Lung (tissue), 17 donors: ENCODE measurements at places on chromosomes 5 and 9. TPM values are rescaled to one million over a fixed set of nuclear protein-coding genes. Genes with fewer than 3 reads are reported as not detected.

The UNC13B gene
- polyA plus RNA-seq: 34.0 TPM

The NRG2 gene
- 0.41 TPM for polyA plus RNA-seq

The TAF11L4 gene
- not detected for polyA plus RNA-seq

The DMGDH gene
- 0.55 TPM for polyA plus RNA-seq

The CTNND2 gene
- 0.32 TPM for polyA plus RNA-seq

The TAS2R1 gene
- not detected for polyA plus RNA-seq

The SAXO1 gene
- 0.02 TPM for polyA plus RNA-seq

The KCNV2 gene
- polyA plus RNA-seq: not detected

The SLC6A7 gene
- polyA plus RNA-seq: 0.02 TPM

The FRRS1L gene
- under 0.01 TPM for polyA plus RNA-seq

The CBY3 gene
- polyA plus RNA-seq: 0.10 TPM

DNA sequence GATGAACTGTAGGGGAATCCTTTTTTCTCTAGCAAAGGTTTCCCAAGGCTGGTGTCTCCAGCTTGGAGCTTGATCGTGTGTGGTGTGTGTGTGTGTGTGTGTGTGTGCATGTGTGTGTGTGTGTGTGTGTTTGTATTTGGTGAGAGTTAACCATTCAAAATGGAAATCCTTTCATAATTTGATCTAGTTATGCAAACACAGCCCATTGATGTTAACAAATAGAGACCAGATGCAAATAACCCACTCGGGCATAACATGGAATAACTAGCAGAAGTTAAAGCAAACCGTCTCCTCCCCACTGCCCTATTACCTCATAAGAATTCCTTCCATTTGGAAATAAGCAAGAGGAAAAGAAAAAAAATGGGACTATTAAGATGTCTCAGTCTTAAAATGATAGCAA lies 24.9 kb upstream of the ZSWIM6 start:
- no peak for DNase-seq
- no peaks in the 10 kb centered on the region for H3K36me3 ChIP-seq
- H3K27me3 ChIP-seq: no peaks in the 10 kb centered on the region
- no peak overlapping the region for H3K4me3 ChIP-seq
- H3K27ac ChIP-seq: no peak overlapping the region
- no peaks in the 10 kb centered on the region for H3K4me1 ChIP-seq

DNA sequence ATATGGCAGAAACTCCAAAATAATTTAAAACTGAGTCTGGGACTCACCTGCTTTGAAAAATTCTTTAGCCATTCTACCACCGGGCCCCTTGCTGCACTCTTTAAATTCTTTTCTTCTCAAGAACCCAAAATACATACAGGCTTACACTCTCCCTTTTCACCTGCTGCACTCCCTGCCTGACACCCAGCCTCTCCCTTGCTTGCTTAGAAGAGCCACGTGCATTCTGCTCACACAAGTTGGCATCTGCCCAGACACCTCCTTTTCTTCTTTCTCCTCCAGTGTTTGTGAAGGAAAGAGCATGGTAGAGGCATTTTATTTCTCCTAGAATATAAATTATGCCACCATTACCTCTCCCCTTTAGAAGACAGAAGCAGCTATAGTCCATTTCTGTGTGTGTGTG lies 39.0 kb upstream of the AOPEP start:
- H3K36me3 ChIP-seq: no peaks in the 10 kb centered on the region
- H3K27ac ChIP-seq: no peak overlapping the region
- no peaks in the 10 kb centered on the region for H3K27me3 ChIP-seq
- no peak overlapping the region for H3K4me3 ChIP-seq
- H3K4me1 ChIP-seq: no peaks in the 10 kb centered on the region

DNA sequence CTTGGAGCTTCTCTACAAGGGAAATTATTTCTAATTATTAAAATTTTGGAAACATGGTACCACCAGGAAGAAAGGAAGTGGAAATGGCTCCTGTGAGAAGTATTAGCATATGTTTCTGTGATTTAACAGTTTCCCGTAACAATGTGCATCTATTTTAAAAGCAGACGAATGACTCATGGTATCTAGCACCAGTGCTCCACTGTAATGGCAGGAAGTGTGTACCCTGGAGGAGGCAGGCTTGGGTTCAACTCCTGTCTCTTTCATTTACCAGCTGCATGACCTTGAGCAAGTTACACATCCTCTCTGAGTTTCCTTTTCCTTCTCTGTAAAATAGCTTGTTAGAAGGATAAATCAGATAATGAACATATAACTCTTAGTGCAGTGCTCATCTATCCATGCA lies 41.0 kb upstream of the ANGPTL2 start:
- no peaks in the 10 kb centered on the region for H3K27me3 ChIP-seq
- no peak overlapping the region for H3K27ac ChIP-seq
- no peaks in the 10 kb centered on the region for H3K4me1 ChIP-seq
- H3K4me3 ChIP-seq: no peak overlapping the region

DNA sequence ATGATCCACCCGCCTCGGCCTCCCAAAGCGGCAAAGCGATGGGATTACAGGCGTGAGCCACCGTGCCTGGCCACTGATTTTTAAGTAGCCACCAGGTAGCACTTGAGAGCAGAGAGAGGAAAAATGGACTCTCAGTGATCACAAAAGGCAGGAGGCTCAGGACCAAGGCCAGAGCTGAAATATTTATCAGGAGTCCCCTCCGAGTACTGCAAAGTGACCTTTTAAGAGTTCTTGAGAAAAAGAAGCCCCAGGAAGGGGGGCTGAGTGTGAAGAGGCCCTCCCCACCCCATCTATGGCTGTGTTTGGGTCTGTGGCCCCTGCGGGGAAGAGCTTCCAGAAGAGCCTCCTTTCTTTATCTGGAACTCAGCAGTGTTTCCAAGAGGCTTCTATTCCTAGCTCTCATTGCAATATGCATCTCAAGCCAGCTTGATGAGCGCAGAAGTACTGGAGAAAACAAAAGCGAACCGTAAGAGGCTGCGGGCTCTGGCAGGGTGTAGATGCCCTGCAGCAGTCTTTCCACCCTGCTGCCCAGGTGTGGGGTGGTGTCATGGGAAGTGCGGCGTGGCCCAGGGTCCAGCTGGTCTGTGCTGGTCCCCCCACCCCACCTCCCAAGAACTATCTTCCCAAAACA lies 75.5 kb upstream of the CDK20 start:
- no peaks in the 10 kb centered on the region for H3K4me1 ChIP-seq
- H3K27ac ChIP-seq: no peak overlapping the region
- no peak overlapping the region for H3K4me3 ChIP-seq
- no peaks in the 10 kb centered on the region for H3K27me3 ChIP-seq
- no peaks in the 10 kb centered on the region for H3K36me3 ChIP-seq
- no peak for DNase-seq

DNA sequence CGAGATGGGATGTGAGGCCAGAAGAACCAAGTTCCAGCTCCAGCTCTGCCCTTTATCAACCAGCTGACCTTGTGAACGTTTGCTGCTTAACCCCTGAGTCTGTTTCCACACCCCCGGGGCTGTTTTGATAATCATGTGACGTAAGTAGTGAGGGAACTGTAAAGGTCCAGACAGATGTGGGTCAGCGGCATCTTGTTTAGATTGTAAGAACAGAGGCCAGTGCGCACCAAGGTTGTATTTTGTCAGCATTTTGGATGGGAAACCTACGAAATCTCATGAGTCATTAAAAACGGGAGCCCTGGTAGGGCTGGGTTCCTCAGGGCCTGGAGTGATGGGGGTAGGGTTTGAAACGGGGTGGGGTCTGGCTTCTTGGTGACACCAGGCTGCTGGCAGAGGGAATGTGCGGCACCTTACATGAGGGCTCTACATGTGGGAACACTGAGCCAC lies 13.8 kb upstream of the COL15A1 start:
- H3K4me1 ChIP-seq: no peaks in the 10 kb centered on the region
- no peaks in the 10 kb centered on the region for H3K36me3 ChIP-seq
- peaks cover 2% of the 10 kb centered on the region for H3K27me3 ChIP-seq
- H3K27ac ChIP-seq: no peak overlapping the region

DNA sequence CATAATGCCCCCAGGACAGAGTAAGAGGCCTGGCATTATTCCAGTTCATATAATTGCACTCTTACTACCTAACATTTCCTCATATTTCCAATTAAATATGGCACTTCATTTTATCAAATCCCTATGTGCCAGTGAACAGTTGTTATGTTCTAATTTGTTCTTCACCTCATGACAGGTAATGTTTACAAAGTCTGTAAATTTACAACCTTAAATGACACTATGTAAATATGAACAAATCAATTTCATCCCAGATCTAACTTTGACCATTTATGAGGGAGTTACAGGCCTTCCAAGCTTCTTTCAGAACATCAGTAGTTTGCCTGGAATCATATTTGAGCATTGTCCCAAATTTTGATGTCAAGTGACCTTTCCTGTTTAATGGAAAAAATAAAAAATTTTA lies 592.6 kb upstream of the CDH6 start:
- H3K4me3 ChIP-seq: no peak overlapping the region
- no peak for DNase-seq

DNA sequence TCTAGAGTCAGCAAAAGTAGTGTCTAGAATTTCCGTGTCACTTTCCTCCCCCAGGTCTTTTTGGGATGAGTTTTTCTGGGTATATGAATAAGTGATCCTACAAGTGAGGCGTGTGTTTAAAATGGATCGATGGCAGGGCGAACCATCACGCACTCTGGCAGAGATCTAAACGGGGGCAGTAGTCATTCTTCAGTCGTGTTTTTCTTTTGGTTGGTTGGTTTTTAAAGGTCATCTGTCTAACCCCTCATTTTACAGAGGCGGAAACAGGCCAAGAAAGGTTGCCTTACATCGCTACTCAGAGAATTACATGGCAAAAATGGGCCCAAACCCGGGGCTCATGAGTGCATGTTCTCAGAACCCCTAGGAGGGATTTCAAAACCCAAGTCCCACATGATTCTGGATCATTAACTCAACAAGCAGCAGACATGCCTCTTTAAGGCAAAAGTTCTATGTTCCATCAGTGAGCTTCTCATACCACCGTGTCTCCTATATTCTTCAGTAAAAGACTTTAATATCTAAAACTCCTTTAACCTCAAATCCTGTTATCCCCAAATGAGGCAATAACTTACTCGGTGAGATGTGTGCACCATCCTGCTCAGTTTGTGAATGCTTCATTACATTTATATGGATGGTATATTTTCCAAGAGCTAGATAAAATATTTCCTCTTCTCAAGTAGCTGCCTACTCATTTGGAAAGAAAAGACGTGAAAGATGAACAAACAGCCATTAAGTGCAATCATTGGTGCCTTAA lies 145.8 kb downstream of the AOPEP start:
- H3K27ac ChIP-seq: peak overlapping the region; percentile 97
- no peaks in the 10 kb centered on the region for H3K36me3 ChIP-seq
- H3K4me3 ChIP-seq: no peak overlapping the region
- peaks cover 13% of the 10 kb centered on the region for H3K4me1 ChIP-seq
- H3K27me3 ChIP-seq: no peaks in the 10 kb centered on the region
- DNase-seq: no peak

GRCh38 chr5:177438468-177438867 lies 8.1 kb upstream of the PRR7 start:
- H3K27me3 ChIP-seq: no peaks in the 10 kb centered on the region
- H3K4me1 ChIP-seq: no peaks in the 10 kb centered on the region
- H3K27ac ChIP-seq: no peak overlapping the region
- DNase-seq: no peak
- H3K36me3 ChIP-seq: peaks cover 62% of the 10 kb centered on the region

GRCh38 chr5:168136340-168136739 lies 155.1 kb upstream of the WWC1 start:
- DNase-seq: no peak
- no peak overlapping the region for H3K27ac ChIP-seq
- peaks cover 4% of the 10 kb centered on the region for H3K36me3 ChIP-seq
- H3K27me3 ChIP-seq: no peaks in the 10 kb centered on the region

DNA sequence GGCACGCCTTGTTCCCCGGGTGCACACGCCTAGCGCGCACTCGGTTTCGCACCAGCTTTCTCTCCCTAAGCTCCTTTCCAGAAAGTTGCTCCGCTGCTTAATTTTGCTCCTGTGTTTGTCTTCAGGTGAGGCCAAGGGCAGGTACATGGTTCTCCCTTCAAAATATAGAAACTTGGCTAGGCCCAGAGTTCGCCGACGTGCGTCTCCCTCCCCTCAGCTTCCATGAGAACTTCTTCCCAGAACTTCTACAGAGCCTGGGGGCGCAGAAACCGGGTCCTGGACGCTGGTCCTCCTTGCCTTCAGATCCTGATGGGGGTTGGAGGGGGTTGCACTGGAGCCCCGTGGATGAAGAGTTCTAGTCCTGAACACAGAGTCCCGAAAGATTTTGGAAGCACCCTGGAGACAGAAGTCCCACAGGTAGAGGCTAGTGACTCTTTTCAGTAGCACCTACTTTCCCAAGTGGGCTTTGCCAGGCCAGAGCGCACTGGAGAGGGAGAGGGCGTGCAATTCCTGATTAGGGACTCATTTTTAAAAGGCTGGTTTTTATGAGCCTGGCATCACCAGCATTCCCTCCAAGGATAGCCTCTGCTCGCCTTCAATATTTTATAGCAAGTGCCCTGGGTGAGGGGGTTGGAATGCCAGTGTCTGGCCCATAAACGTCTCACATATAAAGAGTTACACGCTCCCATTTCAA lies 128.4 kb downstream of the TMEM174 start:
- no peak overlapping the region for H3K27ac ChIP-seq
- H3K36me3 ChIP-seq: no peaks in the 10 kb centered on the region
- no peak for DNase-seq
- peaks cover 17% of the 10 kb centered on the region for H3K4me1 ChIP-seq
- peaks cover 97% of the 10 kb centered on the region for H3K27me3 ChIP-seq

GRCh38 chr9:99850736-99851499 lies 29.2 kb downstream of the NR4A3 start:
- no peak overlapping the region for H3K27ac ChIP-seq
- no peak overlapping the region for H3K4me3 ChIP-seq
- H3K4me1 ChIP-seq: no peaks in the 10 kb centered on the region
- DNase-seq: no peak
- no peaks in the 10 kb centered on the region for H3K36me3 ChIP-seq

DNA sequence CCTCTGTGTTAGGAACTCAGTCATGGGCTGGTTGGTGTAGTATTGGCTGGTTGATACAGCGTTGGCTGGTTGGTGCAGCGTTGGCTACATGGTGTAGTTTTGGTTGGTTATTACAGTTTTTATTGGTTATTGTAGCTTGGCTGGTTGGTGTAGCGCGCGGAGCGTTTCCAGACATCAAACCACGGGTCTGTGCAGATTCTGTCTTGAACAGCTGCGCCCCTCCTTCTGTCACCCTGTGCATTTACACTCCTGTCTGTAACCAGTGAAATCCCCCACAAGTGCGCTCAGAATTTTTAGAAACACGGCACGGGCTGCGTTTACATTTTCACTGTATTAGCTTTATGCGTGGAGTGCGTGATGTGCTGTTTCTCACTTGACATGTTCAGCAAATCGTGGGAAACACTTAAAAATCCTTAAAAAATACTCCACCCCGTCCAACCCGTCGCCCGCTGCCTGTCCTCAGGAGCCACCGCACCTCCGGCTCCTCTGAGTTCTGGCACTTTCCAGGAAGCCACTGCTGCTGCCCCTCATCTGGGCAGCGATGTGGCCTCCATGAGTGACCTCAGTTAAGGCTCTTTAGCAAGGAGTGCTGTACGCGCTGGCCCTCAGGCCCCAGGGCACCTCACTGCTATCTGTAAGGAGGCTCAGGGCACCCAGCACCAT lies 20.8 kb downstream of the NKD2 start:
- H3K36me3 ChIP-seq: no peaks in the 10 kb centered on the region
- no peaks in the 10 kb centered on the region for H3K4me1 ChIP-seq
- no peak overlapping the region for H3K4me3 ChIP-seq
- no peak overlapping the region for H3K27ac ChIP-seq
- DNase-seq: no peak

- no peak overlapping the region for H3K27ac ChIP-seq
- peaks cover 5% of the 10 kb centered on the region for H3K4me1 ChIP-seq
- no peak overlapping the region for H3K4me3 ChIP-seq
- H3K27me3 ChIP-seq: no peaks in the 10 kb centered on the region
- H3K36me3 ChIP-seq: no peaks in the 10 kb centered on the region
These were observed 200.5 kb downstream of the ARHGEF28 start for GRCh38 chr5:73826301-73827105.
